Mammary epithelial cell (primary cell): ENCODE measurements at places on chromosomes 4 and X.

- no peak for DNase-seq
Observed at GRCh38 chr4:19214591-19215186, 1037.0 kb upstream of the SLIT2 start.

- no peak for DNase-seq
Observed at GRCh38 chr4:128955751-128956150, 137.6 kb downstream of the SCLT1 start.

DNA sequence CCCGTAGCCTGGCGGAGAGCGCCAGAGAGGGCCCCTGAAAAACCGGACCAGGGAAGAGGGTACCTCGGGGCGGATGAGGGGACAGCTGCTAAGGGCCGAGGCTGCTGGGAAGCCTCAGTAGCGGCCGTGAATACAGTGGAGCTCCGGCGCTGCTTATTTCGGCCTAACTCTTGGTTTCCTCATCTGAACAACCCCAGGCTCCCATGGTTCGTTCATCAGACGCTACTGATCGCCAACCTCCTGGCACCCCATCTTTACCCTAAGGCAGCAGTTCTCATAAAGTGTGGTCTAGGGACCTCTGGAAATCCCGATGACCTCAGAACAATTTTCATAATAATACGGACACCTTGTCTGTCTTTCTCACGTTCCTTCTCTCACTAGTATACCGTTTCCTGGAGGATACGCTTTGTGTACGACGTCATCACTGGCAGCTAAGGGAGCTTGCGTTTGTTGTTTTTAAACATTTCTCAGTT, 645 bp upstream of the RAB28 start:
- DNase-seq, result no peak

GRCh38 chr4:119477412-119478053, 151.1 kb downstream of the PDE5A start:
- DNase-seq, result no peak

GRCh38 chrX:118884552-118885138, 61.0 kb downstream of the ZCCHC12 start:
- DNase-seq, result no peak

DNA sequence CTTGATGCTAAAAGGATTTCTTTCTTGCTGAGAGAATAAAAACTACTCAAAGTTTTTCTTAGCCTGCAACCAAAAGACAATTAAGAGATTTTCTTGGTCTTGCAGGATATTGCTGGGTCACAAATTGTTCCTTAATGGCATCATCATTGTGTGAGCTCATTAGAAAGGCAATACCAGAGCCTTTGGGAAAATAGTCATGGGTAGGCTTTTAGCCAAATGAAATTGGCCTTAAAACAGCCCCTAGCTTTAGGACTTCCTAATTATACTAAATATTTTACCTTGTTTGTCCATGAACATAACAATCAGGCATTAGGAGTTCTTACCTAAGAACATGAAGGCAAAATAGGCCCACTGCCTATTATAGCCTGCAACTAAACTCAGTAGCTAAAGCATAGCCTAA, 10.4 kb upstream of the FAM13A start:
- DNase-seq, result no peak
